ENCODE measurements at places on chromosomes 1 and 21.

GRCh38 chr21:15514073-15514946 lies 215.5 kb upstream of the USP25 start:
- DNase-seq, result peak; percentile 37

GRCh38 chr1:14500041-14500440 lies 98.4 kb upstream of the KAZN start:
- no peak for DNase-seq

- no peak for DNase-seq
Measured at GRCh38 chr1:226788965-226789364, 49.9 kb upstream of the ITPKB start.

- DNase-seq, result no peak
Measured at GRCh38 chr1:160607672-160608032, 28.4 kb upstream of the CD84 start.

DNA sequence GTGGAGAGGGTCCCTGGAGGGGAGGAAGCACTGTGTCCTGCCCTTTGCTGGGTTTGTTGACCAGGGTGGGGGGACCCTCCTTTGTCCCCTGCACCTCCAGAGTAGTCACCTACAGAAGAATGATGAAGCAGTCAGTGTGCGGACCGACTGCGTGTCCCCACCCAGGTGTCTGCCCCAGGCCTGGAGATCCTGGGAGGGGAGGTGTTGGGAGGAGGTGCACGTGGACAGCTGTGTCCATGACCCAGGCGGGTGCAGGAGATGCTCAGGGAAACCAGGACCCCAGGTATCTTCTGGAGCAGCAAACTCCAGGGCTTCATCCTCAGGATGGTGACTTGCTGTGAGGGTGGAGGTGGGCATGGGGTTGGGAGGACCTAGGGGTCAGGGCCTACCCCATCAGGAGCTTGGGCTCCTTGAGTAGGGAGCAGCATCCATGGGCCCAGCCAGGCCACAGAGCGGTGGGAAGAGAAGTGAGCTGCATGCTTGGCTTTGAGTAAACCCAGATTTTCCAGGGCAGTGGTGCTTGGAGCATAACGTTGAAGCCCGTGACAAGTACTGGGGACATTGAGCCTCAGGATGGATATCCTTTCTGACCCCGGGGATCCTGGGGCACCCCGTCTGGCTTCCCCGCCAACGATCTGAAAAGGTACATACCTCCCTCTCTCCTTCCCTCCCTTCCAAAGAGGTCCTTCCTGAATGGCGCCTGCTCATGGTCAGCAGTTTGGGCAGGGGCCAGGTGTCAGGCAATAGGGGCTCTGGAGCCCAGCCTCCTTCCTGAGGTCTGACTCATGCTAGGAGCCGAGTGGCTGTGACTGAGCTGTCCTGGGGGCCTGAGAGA lies 13.7 kb downstream of the ACTRT2 start:
- no peak for DNase-seq

DNA sequence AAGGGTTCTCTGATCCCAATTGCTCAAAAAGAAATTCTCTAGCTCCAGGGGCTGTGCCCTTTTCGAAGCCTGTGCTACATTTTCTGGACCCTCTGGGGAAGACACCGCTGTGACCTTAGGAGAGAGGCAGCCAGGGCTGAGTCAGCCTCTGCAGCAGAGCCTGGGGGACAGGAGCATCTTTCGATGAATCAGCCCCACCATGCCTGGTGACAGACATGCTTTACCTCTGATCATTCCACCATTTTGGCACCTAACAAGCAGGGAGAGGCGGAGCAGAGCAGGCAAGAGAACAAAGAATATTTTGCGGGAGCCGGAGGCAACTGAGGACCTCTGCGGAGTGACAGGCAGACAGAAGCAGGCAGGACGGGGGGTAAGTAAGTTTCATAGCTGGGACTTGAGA lies 84.9 kb downstream of the VWA5B1 start:
- no peak for DNase-seq

- DNase-seq, result no peak
Measured at GRCh38 chr21:17159697-17160096, 353.1 kb upstream of the CXADR start.

DNA sequence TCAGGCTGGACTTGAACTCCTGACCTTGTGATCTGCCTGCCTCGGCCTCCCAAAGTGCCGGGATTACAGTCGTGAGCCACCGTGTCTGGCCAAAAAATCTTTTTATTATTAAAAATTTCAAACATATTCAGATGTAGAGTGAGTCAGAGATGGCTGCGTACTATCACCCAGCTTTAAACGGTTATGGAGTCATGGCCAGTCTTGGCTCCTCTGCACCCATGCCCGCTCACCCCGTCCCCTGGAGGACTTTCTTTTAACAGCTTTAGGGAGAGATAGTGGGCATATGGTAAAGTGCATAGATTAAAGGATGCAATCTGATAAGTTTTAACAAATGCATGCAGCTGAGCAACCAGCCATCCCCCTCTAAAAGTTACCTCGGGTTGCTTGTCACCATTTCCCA lies 51.8 kb downstream of the TNFRSF8 start:
- DNase-seq, result no peak

- no peak for DNase-seq
Measured at GRCh38 chr1:110224240-110224995, 14.3 kb downstream of the KCNC4 start.

DNA sequence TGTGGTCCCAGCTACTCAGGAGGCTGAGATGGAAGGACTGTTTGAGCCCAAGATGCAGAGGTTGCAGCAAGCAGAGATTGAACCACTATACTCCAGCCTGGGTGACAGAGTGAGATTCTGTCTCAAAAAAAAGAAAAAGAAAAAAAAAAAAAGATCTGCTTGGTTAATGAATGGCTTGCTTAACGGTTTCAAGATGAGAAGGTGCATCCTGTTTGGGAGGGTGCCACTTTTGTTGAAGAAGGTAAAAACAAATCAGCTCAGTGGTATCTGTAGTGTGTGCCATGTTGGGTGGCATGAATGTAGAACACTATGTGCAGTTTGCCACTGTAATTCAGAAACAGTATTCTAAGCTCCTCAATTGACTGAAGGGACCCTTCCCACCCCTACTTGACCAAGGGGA lies 94.9 kb upstream of the ETV3 start:
- no peak for DNase-seq

DNA sequence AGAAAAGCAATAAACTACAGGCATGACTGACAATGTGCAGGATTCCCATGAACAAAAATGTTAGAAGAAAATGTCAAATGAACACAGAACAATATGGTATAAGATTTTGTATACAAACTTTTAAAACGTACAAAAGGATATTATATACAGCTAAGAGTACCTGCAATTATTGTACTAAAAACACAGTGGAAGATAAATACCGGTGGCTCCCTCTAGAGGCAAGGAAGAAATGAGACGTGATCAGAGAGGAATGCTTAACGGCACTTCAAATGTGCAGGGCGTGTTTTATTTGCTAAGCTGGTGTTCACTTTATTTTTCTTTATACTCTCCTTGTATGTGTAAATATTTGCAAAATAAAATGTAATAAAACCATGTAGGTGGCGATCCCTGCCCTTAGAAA lies 191.8 kb upstream of the SAMSN1 start:
- peak; percentile 30 for DNase-seq

DNA sequence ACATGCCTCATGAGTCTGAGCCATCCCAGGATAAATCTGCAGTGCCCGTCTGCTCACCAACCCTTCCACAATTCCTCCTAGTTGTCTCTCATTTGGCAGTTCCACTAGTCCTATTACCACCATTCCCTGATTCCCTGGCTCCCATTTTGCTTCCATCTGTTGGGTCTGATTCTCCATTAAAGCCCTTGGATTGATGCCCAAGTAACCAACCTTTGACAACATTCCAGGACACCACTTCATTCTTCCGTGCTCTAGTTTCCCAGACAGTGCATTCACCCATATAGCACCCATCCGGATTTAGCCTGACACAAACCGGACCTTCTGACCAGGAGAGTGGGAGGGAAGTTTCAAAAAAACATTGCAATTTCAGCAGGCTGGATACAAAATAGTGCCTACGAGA lies 189.4 kb upstream of the PALMD start:
- no peak for DNase-seq

DNA sequence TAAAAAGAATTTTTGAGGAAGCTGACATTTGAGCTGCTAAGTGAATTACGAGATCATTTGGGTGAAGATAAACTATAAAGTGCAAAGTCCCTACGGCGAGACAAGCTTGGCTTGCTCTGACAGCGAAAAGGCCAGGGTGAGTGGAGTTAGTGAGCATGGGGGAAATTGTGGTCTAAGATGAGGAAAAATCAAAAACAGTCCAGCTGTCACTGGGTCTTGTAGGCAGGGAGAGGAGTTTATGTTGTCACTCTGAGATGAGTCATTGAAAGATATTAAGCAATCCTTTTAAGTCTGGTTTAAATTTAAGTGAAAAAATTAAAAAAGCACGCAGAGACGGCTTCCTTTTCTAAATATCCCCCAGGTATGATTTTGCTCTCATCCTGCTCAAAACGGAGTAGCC lies 601.9 kb downstream of the MRPL39 start:
- DNase-seq, result no peak

GRCh38 chr1:239814306-239814881 lies 277.3 kb upstream of the FMN2 start:
- peak; percentile 15 for DNase-seq

DNA sequence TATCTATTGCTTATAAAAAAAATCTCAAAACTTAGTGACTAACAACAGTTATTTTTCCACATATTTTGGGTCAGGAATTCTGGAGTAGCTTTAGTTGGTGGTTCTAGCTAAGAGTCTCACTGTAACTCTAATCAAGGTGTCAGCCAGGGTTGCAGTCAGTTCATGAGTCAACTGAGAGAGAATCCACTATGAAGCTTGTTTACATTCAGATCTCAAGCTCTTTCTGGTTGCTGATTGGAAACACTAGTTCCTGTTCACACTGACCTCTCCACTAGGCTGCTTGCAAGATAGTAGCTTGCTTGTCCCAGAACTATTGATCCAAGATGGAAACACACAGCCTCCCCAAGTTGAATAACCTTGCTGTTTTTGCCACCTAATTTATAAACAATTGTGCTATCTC lies 1192.1 kb upstream of the B3GALT2 start:
- no peak for DNase-seq

- no peak for DNase-seq
Measured at GRCh38 chr1:172499636-172500141, 33.3 kb upstream of the SUCO start.

DNA sequence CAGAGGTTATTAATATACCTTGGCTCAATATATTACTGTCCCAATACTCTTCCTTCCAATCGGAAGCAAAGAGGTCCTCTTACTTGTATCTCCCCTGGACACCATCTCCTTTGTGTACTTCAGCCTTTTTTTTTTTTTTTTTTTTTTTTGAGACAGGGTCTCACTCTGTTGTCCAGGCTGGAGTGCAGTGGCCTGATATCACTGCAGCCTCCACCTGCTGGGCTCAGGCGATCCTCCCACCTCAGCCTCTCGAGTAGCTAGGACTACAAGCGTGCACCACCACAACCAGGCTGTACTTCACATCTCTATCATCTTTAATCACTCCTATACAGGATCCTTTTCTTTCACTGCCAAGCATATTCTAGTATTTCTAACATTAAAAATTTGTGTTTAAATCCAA lies 2.8 kb upstream of the DARS2 start:
- DNase-seq, result no peak

GRCh38 chr1:26999440-26999987 lies 6.0 kb downstream of the TRNP1 start:
- no peak for DNase-seq

- DNase-seq, result no peak
Measured at GRCh38 chr1:67817319-67817718, 15.9 kb downstream of the GNG12 start.

- DNase-seq, result no peak
Measured at GRCh38 chr1:115057661-115058254, 28.1 kb downstream of the TSHB start.

DNA sequence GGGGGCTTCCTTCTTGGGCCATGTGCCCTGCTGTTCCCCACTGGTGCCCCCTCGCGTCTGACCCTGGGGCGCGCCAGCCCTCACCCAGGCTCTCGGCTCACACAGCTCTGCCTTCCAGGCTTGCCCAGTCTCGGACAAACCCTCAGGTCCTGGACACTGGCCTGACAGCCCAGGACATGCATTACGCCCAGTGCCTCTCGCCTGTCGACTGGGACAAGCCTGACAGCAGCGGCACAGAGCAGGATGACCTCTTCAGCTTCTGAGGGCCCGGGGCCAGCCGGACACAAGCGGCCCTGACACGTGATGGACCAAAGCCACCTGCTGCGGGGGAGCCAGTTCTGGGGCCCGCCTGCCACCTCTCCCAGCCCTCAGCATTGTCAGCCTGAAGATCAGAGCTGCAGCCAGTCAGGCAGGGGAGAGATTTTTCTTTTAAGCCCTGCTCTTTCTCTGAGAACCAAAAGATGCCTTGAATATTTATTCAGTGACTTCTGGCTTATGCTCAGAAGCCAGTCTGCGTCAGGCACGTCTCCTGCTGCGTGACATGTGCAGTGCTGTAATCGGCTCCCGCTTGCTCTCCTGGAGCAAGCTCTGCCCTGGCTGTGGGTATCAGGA lies 23.4 kb downstream of the LDLRAP1 start:
- peak; percentile 69 for DNase-seq

DNA sequence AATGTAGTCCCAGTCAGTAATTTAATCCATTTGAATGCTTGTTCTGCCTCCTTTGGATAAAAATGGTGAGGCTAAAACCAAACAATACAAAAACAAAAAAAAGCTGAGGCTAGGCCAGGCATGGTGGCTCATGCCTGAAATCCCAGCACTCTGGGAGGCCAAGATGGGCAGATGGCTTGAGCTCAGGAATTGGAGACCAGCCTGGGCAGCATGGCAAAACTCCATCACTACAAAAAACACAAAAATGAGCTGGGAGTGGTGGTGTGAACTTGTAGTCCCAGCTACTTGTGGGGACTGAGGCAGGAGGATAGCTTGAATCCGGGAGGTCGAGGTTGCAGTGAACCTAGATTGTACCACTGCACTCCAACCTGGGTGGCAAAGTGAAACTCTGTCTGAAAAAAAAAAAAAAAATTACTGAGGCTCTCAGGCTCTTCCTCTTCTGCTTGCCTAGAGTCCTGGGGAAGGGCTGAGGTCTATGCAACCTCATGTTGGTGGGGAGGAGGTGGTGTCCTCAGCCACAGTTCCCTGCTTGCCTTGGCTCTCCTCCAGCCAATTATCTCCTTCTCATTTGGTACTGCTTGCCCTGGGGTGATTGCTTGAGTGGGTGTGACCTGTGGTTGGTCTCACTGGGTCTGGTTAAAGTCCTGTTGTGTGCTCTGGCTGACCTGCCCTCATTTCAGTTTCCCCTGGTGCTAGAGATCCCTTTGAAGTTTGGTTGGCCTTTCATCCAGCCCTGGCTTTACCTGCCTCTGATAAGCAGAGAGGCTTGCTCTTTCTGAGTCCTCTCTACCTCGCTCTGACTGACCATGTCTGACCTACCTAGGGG lies 20.9 kb downstream of the S1PR1 start:
- no peak for DNase-seq

DNA sequence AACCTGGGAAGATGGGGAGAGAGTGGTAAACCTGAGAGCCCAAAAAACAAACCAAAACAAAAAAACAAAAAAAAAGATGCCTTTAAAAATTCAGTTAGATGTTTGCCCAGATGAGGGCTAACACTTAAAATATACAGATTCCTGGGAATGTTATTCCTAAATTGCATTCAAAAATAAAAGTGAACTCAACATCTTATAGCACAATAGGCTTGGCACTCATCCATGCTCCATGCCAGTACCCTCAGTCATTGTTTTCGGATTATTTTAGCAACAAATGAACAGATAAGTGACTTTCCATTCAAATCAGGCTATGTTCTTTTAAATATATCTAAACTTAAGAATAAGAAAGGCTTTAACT lies 3.7 kb downstream of the ATP1A1 start:
- DNase-seq, result no peak

GRCh38 chr1:76695535-76695934 lies 171.7 kb upstream of the ST6GALNAC5 start:
- DNase-seq, result no peak

GRCh38 chr1:58363585-58363984 lies 182.9 kb downstream of the OMA1 start:
- peak; percentile 5 for DNase-seq

GRCh38 chr1:51316846-51317120 lies 13.6 kb downstream of the TTC39A start:
- no peak for DNase-seq
